ENCODE measurements at places on chromosomes 2 and 18.
A peak's percentile ranks its signal among the peaks of the same experiment; 100 is the strongest.

DNA sequence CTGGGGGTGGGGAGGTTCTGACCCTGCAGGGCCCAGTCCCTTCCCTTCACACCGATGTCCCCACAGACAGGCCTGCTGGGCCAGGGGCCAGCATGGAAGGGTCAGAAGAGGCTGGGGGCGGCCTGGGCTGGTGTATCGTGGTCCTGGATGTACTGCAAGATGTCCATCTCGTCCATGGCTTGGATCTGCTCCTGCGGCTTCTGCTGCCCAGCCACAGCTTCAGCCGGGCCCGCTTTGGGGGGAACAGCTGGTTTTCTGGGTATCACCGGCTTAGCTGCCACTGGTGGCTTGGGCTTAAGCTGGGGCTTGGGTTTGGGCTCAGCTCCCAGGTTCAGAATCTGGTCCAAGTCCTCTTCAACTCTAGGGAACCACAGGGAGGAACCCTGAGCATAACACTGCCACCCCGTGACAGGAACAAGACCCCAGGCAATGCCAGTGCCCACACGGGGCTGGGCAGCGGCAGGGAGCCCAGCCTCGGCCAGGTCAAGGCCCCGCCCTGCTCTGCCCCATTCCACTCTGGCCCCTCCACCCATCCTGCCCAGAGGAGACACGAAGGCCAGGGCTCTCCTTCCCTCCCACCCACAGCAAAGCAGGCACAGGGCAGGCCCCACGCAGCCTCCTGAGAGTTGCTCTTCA is 31.9 kb downstream of the HS1BP3 start:
- DNase-seq: no peak

- peak; percentile 44 for DNase-seq
Measured at GRCh38 chr2:38602136-38602731, 494 bp downstream of the HNRNPLL start.

- DNase-seq: no peak
Measured at GRCh38 chr2:169877398-169877797, 50.1 kb downstream of the UBR3 start.

GRCh38 chr2:133717497-133717896 is 149.2 kb upstream of the NCKAP5 start:
- DNase-seq: no peak

GRCh38 chr2:7835151-7835550 is 846.7 kb upstream of the ID2 start:
- DNase-seq: no peak

GRCh38 chr2:149488706-149489440 is 98.7 kb downstream of the MMADHC start:
- no peak for DNase-seq

DNA sequence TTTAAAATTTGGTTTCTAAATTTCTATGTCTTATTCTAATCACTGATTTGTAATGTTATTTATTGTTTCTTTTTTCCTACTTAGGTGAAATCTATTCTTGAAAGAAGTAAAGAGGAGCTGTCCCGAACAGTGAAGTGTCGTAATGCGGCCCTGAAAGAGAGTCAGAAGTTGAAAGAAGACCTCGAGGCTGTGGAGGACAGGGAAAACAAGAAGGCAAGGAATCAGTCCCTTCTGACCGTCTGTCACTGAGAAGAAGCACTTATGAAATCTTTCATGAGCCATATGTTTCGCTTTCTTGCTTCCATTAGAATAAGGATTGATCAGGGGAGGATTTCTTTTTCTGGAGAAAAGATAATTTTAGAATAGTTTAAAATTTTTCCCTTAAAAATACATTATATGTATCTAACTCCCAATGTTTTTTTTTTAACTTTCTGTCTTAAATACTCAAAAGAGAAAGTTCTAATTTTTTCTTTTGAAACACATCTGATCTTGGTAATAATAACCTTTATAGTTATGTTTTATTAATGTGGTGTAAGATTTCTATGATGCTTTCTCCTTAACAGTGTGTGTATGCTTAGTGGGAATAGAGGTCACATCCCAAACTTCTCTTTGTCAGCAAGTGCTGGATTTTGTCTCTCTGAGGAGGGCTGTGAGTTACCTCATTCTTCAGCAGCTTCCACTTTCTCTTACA is 79.0 kb downstream of the CCDC150 start:
- no peak for DNase-seq

DNA sequence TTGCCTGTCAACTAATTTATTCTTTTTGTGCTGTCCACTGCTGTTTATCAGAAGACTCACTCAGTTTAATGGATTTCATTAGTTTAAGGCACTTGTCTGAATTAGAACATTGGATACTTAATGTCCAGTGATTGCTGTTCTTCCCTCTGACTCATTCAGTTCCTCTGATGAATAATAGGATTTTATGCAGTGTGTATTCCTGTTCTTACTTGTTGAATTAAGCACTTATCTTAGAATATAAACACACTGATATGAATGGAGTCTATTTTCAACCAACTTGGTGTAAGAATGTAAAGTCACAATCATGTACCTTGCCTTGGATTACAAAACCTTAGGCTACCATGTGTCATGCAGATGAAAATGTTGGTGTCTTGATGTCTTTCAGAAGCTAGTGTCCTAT is 87.0 kb upstream of the PROKR1 start:
- DNase-seq: no peak

DNA sequence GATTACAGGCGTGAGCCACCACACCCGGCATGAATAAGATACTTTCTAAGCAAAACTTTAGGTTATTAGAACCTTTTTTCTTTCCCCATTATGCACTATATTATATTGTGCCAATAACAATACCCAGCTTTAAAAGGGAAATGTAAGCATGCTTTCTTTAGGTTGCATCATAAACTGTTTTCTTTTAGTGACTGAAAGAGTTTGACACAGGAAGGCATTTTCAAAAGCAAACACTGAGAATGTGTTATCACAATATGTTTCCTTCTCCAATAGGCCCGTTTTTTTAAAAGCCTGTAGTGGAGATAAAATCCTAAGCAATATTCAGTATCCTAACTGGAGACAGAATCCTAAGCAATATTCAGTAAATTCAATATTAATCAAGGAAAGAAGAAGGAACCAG is 16.7 kb upstream of the EPB41L5 start:
- DNase-seq: no peak

GRCh38 chr2:95343429-95344214 is 46.5 kb downstream of the KCNIP3 start:
- no peak for DNase-seq

- DNase-seq: no peak
Measured at GRCh38 chr2:172106108-172106961, 3.6 kb upstream of the DLX2 start.

GRCh38 chr2:44779793-44780192 is 161.7 kb upstream of the SIX3 start:
- DNase-seq: no peak

GRCh38 chr2:40874380-40874779 is 422.5 kb upstream of the SLC8A1 start:
- no peak for DNase-seq

- no peak for DNase-seq
Measured at GRCh38 chr2:129905664-129906081, 73.8 kb upstream of the RAB6C start.

GRCh38 chr18:55501982-55502710 is 85.8 kb downstream of the TCF4 start:
- DNase-seq: no peak

- peak; percentile 64 for DNase-seq
Measured at GRCh38 chr18:77124452-77124922, 8.1 kb downstream of the MBP start.

GRCh38 chr18:78737006-78737915 is 242.4 kb upstream of the SALL3 start:
- DNase-seq: no peak

GRCh38 chr2:23083966-23084365 is 301.0 kb upstream of the KLHL29 start:
- no peak for DNase-seq

- DNase-seq: no peak
Measured at GRCh38 chr2:24730481-24730880, 62.7 kb downstream of the PTRHD1 start.

GRCh38 chr2:160252278-160252887 is 52.3 kb upstream of the ITGB6 start:
- no peak for DNase-seq

DNA sequence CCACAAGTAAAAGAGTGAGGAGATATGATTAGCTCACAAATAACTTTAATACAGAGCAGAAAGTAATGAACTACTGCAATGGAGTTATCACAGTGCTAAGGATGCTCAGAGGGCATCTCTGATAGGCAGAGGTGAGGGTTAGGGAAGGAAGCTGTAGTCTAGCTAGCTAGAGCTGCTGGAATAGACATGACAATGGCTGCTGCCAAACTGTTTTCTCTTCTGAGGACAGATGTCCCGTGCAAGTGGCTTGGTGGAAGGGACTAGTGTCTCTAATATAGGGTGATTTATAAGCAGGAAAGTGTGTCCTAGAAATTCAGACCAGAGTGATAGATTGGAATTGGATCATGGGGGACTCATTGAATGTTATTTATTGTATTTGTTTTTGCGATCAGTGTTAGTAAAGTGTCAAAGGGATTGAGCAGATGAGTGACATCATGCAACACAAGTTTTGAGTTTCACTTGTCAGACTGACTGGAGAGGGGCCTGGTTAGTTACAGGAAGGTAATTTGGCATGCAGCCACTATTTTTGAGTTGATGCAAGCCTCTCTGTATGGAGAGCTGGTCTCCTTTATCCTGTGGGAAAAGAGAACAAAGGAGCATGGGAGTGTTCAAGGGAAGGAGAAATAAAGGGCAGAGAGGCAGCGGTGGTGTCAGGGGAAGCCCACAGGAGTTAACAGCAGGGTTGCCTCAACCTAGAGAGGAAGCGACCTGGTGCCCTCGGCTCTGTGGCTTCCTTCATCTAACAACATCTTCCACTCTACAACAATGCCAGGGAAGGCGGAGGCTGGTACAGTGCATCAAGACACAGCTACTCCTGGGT is 1.9 kb downstream of the CTLA4 start:
- peak; percentile 49 for DNase-seq

DNA sequence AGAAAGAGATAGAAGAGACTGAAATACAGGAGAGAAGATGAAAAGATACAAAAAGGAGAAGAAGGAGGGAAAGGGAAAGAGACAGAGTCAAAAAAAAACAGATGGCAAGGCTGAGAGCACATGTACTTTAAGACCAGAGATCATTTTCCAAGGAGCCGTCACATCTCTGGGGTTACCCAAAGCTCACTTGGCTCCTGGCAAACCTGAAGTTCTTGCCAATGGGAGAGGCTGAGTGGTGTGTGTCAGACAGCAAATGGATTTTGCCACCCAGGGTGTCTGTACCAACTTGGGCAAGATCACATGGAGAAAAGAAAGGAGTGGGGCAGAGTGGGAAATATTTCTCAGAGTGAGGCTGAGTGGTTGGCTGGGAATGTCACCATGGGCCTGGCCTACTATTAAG is 219.3 kb upstream of the TNP1 start:
- DNase-seq: no peak

- DNase-seq: no peak
Measured at GRCh38 chr2:201004370-201004769, 40.9 kb upstream of the ORC2 start.

- no peak for DNase-seq
Measured at GRCh38 chr2:10665833-10666232, 23.9 kb downstream of the NOL10 start.
